ENCODE measurements at places on chromosomes 7 and 10.
A peak's percentile ranks its signal among the peaks of the same experiment; 100 is the strongest.

DNA sequence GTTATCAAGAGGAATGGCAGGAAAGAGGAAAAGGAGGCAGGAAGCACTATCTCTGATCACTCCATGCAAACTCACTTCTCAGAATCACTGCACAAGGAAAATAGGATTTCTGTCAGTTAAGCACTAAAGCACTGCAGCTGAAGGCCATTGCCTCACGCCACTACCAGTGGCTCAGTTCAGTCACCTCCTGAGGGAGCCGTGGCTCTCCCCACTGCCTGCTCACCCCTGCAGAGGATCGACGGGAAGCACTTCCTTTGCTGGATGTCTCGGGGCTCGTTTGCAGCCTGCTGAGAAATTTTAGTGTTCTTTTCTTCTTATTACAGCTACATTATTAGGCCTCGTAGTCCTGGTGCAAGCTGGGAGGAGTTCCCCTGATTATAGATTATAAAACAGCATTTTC, 90.1 kb upstream of the ADCY1 start:
- no peak for DNase-seq

DNA sequence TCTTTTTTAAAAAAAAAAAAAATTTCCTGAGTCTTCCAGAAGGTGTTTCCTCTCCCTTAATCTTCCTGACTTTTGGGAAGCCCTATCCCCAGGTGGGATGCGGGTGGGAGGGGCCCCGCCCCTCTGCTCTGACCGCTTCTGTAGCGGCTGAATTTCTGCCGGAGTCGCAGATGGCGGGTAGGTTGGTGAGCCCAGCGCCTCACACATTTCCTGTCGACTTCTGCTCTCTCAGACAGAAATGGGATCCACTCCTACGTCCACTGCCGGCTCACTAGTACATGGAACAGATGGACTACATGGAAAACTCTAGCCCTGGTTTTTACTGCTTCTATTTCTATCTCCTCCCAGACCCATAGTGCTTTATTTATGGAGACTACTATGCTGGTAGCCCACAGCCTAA, 90.9 kb downstream of the NEUROD6 start:
- DNase-seq: no peak

- no peak for DNase-seq
These were observed 136.2 kb downstream of the WDR11 start for GRCh38 chr10:120987359-120987758.

DNA sequence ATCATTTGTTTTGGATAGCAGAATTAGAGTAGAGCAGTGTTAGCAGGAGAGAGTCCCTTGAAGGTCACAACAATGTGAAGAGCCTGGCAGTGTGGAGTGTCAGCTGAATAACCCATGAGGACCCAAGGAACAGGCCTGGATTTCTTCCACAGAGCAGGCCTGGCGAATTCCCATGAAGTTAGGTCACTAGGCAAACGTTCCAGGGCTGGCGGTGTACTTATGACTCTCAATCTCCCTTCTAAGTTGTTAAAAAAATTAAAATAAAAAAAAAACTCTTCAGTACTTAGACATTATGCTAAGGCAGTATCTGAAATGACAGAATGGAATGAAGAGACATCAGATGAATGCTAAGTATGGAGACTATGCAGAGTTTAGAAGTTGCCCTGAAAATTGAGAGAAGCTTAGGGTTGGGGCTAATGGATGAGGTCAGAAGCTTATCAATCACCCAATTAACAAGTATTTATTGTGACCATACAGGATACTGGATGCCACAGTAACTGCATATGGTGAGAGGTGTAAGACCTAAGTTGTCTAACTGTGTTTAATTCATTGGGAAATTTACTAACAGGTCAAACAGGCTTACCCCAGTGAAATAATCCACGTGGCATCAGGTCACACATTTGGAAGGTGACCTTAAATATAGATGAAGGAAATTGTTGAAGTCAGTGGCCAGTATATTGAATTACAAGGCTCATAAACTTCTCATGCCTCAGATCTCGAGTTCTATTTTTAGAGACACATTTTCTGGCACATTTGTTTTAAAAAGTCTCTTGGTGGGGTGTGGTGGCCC, 126.2 kb upstream of the NRP1 start:
- DNase-seq: no peak

DNA sequence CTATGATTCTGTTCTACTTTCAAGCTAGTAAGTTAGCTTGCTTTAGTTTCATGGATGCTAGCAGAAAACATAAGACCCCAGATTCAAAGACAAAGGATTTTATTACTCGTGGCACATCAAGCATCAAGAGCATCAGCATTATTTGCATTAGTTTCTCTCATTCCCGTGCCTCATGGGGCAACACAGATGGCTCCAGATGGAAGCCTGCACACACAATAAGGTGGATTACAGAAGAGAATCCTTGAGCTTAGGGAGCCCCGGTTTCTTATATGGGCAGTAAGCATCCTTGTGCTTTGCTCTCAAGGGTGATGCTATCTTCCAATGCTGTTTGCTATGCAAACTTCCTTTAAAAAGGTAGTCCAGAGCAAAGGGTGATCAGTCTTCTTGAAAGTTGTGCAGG, 10.7 kb upstream of the CAPZA2 start:
- DNase-seq: no peak

- DNase-seq: no peak
These were observed 11.6 kb upstream of the CHST15 start for GRCh38 chr10:124105045-124105444.

- DNase-seq: no peak
These were observed 38.3 kb downstream of the LYZL2 start for GRCh38 chr10:30591249-30591670.

- peak; percentile 34 for DNase-seq
These were observed 345.0 kb downstream of the REEP3 start for GRCh38 chr10:63866075-63866746.

DNA sequence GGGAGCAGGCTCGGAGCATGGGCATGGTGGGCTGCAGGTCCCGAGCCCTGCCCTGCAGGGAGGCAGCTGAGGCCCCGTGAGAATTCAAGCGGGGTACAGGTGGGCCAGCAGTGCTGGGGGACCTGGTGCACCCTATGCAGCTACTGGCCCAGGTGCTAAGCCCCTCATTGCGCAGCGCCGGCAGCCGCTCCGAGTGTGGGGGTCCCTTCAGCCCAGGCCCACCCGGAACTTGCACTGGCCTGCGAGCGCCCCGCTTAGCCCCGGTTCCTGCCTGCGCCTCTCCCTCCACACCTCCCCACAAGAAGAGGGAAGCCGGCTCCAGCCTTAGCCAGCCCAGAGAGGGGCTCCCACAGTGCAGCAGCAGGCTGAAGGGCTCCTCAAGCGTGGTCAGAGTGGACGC, 250.7 kb downstream of the CRPPA start:
- DNase-seq: no peak

DNA sequence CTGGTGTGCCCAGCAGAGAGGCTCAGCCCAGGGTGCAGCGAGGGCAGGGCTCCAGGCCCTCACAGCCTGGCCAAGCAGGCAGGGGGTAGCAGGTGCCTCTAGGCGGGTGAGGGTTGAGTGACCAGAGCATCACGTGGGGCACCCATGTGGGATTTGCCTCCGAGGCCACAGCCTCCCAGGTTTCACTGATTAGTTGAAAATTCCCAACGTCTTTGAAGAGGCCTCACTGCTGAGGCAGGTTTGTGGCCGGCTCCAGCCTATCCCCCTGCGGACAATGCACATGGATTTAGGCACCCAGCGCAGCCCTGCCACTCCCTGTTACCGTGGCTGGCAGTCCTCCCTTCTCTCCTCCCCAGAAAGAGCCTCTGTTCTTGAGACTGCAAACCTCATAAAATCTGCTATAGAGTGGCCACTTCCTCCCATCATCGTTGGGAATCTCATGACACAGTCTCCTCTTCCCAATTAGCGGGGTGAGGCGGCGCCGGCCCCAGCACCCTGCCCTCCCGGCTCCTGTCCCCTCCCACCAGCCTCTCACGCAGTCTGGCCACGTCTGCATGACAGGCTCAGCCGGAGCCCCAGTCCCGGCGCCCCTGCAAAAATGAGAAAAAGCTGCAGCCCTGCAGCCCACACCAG, 10.8 kb downstream of the MYL10 start:
- DNase-seq: no peak

DNA sequence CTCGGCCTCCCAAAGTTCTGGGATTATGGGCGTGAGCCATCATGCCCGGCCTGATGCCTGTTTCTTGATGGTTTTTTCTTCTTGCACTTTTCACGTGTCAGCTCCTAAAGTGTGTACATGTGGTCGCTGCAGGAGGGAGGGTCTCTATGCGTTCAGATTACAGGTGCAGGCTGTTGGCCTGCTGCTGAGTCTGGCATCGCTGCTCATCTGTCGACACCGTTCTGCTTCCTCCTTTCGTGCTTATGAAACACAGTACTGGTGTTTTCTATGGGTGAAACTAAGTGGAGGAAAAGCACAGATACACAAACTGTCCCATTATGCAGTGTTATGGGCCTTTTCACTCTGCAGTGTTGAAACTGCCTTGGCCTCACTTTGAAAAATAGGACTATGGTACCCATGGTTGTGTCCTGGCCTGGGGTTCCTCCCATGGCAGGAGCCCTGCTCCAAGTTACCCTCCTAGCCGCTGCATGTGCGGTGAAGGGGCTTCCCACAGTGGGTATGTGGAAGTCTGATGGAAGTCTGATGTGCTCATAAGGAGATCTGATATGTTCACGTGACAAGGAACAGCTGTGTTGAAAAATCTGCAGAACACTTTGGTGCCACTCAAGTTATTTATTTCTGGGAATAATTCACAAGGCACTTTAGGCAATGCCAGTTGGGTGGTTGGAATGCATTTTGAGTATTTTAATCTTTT, 23.5 kb downstream of the OGDH start:
- DNase-seq: no peak

- no peak for DNase-seq
These were observed 9.7 kb downstream of the NPTX2 start for GRCh38 chr7:98626460-98627412.

DNA sequence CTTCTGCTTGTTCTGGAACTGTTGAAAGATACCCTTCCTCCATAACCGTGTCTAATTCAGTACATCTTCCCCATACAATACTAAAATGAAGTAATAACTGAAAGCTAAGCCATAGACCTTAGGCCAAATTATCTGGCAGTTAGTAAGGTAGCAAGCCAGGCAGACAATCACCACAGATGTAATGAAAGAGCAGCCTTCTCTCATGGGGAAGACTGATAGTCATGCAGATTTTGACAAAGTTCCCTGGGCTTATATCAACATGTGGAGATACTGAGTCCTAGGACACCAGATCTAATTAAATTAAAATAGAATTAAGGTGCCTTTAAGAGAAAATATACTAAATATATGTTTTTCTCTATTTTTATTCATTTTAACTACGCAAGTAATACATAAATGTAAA, 61.5 kb downstream of the PON1 start:
- no peak for DNase-seq

DNA sequence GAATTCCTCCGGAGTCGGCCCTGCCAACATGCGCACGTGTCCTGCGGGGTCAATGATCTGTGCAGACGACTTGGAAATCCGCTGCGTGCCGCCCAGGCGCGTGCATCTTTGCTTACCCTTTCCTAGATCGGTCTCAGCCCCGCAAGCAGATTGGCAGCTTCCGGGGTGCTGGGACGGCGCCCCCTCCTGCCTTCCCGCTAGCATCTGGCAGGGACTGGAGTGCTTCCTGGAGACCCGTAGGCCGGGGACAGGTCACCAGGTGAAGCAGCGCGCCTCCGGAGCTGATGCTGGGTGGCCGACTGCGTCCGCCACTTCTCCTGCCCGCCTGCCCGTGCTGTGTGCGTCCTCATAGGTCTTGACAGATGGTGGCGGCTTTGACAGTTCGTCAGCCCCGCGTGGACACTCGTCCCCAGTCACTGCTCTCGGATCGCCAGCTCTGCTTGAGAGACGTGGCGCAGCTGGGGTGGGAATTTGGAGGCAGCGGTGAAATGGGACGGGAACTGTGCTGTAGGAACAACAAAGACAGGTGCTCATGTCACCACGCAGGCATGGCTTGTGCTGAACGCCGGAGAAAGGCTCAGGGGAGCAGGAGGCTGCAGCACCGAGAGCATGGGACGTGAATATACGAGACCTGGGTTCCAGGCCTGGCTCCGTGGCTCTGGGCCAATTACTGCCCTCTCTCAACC, 21.9 kb upstream of the KCNK18 start:
- DNase-seq: no peak

DNA sequence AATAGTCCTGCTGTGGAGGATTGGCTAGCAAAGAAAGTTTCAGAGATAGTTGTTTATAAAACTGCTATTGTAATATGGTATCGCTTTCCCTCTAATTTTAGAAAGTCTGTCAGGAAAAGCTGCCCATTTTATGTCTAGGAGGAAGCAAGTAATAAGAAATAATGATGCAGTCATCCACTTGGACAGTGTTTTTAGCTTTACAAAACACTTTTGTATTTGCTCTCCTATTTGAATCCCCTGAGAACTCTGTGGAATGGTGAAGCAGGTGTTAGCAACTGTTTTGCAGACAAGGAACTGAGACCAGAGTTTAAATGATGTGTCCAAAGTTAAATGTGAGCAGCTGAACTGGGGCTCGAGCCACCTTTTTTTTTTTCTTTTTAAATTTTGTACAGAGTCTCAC, 455.8 kb downstream of the XPNPEP1 start:
- no peak for DNase-seq

DNA sequence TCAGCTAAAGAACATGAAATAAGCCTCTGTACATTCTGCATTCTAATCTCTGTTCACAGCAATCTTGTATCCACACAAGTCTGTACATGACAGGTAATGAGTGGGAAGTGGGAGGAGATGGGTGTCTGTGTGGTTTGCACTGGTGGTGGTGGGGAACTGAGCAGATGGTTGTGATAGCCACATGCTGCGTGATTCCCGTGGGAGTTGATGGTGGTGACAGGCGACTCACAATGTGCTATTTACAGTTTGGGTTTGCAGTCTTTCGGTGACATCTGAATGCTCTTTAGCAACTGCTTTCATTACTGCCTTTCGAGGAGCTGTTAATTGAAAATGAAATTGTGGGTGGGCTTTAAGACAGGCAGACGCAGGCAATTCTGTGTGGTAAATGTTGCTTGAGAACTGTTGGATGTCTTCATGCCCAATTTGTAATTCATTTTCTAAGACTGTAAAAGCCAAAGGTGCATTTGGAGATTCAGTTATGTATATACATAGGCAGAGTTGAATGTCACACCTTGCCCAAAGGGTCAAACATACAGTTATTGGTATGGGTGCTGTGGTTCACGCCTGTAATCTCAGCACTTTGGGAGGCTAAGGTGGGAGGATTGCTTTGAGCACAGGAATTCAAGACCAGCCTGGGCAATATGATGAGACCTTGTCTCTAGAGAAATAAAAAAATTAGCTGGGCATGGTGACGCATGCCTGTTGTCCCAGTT, 308.2 kb downstream of the AUTS2 start:
- DNase-seq: no peak

Data from GM12891 (cell line).